ENCODE measurements at places on chromosomes 2 and 18.

DNA sequence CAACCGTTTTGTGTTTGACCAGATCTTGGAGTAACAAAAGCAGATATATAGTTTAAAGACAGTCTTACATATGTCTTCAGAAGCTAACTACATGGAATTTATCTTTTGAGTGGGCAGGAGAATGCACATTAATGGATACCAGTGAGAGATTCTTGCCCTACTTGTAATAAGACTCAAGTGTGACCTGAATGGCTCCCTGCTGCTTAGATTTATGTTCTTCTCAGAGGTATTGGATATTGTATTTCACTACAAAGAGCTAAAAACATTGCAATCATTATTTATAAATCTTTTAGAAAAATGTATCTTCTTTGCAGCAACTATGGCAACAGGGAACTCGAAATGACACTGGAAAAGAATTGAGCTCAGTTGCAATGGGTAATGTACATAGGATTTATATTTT lies 227.7 kb downstream of the LRRTM4 start:
- DNase-seq: no peak

DNA sequence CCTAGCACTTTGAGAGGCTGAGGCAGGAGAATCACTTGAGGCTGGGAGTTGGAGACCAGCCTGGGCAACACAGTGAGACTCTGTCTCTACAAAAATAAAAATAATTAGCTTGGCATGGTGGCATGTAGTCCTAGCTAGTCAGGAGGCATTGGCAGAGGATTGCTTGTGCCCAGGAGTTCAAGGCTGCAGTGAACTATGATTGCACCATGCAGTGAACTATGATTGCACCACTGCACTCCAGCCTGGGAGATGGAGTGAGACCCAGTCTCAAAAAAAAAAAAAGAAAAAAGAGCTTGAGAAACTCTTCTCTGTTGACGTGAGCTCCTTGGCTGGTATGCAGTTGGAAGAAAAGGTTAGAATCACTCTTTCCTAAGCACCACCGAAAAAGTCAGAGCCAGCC lies 125.1 kb upstream of the TNP1 start:
- DNase-seq: no peak

GRCh38 chr2:46796843-46797625 lies 118.6 kb downstream of the MCFD2 start:
- DNase-seq: no peak

DNA sequence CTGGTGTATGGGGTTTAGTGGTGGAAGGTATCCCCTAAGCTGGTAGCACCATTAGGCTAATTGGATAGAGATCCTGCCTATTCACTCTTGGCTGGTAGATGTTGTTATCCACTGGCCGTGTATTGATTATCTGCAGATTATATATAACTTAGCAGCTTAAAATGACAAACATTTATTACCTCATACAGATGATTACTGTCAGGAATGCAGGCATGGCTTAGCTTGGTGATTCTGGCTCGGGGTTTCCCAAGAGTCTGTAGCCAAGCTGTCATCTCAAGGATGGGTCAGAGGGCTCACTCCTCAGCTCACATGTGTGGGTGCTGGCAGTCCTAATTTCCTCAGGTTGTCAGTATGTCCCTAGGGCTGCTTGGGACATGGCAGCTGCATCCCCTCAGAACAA lies 465.8 kb downstream of the PARD3B start:
- no peak for DNase-seq

GRCh38 chr18:13356032-13356431 lies 137.5 kb downstream of the LDLRAD4 start:
- no peak for DNase-seq

GRCh38 chr2:134462791-134463698 lies 209.2 kb downstream of the MGAT5 start:
- DNase-seq: no peak

DNA sequence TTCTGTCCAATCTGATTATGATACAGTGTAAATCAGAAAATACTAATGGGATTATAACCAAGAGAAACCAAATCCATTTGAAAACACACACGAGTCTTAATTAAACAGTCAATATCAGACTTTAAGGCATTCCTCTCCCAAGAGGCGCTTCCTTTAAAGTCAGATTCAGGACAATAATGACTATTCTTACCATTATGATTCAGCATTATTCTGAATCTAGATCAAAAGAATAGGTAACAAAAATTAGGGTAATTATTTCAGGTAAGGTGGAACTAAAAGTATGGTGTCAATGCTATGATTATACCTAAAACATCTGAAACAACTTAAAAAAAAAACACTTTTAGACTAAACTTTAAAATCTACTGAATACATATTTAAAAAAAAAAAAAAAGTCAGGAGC lies 12.3 kb downstream of the PSME4 start:
- no peak for DNase-seq

DNA sequence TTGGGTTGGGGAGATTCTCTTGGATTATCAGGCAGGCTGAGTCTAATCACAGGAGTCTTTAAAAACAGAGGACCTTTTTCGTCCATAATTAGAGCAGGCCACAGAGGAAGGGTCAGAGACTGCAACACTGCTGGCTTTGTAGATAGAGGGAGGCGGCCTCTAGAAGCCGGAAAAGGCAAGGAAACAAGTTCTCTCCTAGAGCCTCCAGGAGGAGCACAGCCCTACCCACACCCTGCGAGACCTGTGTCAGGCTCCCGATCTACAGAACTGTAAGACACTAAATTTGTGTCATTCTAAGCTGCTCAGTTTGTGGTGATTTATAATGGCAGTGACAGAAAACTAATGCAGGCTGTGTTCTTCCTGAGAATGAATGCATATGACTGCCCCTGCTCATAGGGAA lies 15.3 kb downstream of the ID2 start:
- DNase-seq: no peak

DNA sequence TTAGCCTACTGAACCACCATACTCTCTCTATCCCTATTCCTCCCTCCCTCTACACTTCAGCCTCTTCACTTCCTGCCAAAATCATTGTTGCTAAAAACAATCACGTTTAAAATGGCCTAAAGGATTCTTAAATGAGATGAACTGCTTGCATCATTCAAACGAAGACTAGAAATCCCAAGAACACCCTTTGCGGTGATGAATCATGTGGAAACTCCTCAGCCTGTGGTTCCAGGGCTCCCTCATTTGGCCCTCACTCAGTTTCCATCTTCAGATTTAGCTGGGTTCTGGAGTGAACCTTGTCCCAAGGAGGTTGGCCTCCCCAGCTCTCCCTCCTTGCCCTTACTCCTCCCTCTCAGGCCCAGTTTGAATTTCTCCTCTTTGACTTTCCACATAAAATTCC lies 125.6 kb upstream of the CDC42EP3 start:
- DNase-seq: no peak

GRCh38 chr2:72155737-72156136 lies 8.1 kb upstream of the CYP26B1 start:
- no peak for DNase-seq

GRCh38 chr2:119488245-119489214 lies 35.8 kb downstream of the SCTR start:
- no peak for DNase-seq

Data from erythroblast (primary cell).